ENCODE measurements at places on chromosomes 12 and 14. TPM values are rescaled to one million over a fixed set of nuclear protein-coding genes. Genes with fewer than 3 reads are reported as not detected.

CABP1 gene
- not detected for total RNA-seq

DNA sequence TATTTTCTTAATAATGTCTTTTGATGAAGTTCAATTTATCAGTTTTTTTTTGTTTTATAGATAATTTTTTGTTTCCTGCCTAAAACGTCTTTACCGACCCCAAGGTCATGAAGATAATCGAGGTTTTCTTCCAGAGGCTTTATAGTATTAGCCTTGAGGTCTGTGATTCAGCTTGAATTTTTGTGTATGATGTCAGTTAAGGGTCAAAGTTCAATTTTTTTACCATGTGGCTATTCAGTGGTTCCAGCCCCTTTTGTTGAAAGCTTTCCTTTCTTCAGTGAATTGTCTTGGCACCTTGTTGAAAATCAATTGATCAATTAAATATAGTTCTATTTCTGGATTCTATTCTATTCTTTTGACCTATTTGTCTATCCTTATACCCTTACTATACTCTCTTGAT, 3.2 kb upstream of the MGST1 start:
- DNase-seq, result no peak

- DNase-seq, result no peak
Measured at GRCh38 chr14:61584331-61584741, 111.0 kb upstream of the HIF1A start.

GRCh38 chr12:116116650-116117424, 160.7 kb downstream of the MED13L start:
- DNase-seq, result no peak

DNA sequence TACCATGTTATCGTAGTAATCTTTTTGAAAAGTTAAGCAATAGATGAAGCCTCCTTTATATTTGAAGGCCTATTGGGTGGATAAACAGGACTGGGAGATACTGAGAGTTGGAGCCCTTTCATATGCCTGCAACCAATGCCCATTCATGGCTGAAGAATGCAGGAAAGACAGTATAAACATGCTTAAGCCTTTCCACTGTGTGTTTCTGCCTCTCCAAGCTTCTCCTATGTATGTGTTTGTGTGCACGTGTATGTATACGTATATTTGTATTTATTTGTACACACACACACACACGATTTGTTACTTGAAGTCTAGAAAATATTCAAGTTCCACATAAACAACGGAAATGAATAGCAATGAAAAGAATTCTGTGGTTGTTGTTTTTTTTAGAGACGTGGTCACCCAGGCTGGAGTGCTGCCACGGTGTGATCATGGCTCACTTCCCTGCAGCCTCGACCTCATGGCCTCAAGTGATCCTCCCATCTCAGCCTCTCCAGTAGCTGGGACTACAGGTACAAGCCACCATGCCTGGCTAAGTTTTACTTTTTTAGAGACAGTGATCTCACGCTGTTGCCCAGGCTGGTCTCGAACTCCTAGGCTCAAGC, 1453.5 kb downstream of the AACS start:
- DNase-seq, result no peak

NR4A1 gene
- total RNA-seq, result 9.2 TPM

- no peak for DNase-seq
Measured at GRCh38 chr12:7833831-7834230, 38.9 kb downstream of the SLC2A14 start.

GRCh38 chr14:102085948-102086708, 716 bp downstream of the HSP90AA1 start:
- no peak for DNase-seq

DNA sequence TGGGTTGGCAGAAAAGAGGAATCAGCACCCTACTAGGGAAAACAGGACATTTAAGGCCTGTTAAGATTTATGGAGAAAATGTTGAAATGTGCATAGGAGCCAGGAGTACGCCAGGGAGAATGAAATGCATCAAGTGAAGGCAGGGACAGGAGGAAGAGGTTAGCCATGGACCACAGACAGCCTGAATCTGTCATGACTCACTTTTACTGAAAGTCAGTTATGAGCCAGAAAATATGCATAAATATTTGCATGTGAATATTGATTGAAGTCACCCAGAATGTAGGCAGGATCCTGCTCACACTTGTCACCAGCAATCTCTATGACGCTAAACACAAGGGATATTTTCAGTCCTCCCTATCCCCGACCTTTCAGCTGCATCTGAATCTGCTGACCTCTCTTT, 25.1 kb upstream of the CDK17 start:
- DNase-seq, result no peak

DNA sequence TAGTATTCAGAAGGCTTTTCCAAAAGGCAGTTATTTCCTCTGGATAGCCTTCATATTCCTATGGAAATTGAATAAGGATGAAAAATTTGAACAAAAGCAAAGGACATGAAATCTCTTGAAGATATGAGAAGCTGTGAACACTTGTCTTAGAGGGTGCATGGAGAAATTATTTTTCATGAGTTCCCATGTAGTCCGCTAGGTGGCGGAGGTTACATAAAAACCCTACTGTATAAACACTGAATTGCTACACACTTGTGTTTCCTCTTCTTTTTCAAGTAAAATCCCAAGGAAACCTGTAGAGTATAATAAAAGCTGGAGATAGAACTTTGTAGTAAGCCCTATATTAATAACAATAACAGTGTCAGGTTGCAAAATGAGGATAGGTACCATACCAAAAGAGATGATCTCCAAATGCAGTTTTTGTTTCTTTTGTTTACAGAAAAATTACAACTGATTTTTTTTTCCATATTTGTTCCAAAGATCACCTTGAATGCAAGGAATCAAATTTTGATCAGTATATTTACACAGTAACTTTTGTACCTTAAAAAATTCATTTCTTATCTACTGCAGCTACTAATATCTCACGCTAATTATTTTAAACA, 37.8 kb upstream of the OR4E1 start:
- peak; percentile 16 for DNase-seq

HOMEZ gene
- total RNA-seq, result 11.9 TPM

TMEM117 gene
- total RNA-seq, result 12.4 TPM
